ENCODE measurements at places on chromosomes 5 and 9.

GRCh38 chr9:2620919-2621721 lies 467 bp upstream of the VLDLR start:
- DNase-seq, result peak; percentile 69

- DNase-seq, result no peak
Measured at GRCh38 chr5:96337048-96337781, 95.8 kb downstream of the PCSK1 start.

GRCh38 chr9:86687788-86688187 lies 259.5 kb downstream of the GAS1 start:
- DNase-seq, result peak; percentile 70

GRCh38 chr5:95600557-95600956 lies 19.3 kb upstream of the GPR150 start:
- peak; percentile 13 for DNase-seq

DNA sequence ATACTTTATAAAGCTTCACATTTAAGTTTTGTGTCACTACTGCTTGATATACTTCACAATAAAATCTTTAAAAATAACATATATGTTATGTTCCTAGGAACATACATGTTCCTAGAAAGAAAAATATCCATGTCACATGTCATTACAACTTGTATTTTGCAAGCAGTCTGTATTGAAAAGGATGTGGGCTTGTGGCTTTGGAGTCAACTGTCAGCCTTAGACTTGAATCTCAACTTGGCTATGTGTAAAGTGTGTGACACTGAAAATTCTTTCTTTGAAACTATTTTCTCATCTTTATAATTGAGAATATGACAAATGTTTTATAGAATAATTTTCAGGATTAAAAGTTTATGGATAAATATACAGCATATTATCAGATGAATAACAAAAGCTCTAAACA lies 273.1 kb downstream of the KIAA0825 start:
- DNase-seq, result no peak

GRCh38 chr5:180802325-180803180 lies at the start of gene MGAT1:
Gene MGAT1, minus strand, starts transcription at chr5:180802806. Its CDS starts 9,835 bp downstream, at chr5:180792971.
- DNase-seq, result peak; percentile 79

DNA sequence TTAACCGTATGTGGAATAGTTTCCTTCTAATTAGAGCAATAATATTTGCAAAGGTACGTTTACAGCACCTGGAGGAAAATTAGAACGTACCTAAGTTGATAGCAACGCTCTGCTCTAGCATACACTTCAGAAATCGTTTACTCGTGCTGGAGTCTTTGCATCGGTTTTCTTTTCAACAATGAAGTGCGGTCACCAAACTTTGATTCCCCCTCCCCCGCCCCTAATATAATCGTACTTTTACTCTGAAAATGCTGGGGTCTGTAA lies 506 bp downstream of the ADAMTS19 start:
- peak; percentile 13 for DNase-seq

Data from amniotic epithelial cell (primary cell).